GM23248 (cell line): ENCODE measurements at places on chromosomes 5 and 9.

- DNase-seq = no peak
These were observed 9.2 kb downstream of the PTPN3 start for GRCh38 chr9:109488791-109489492.

GRCh38 chr9:127177665-127178265, 55.3 kb upstream of the ANGPTL2 start:
- no peak for DNase-seq

DNA sequence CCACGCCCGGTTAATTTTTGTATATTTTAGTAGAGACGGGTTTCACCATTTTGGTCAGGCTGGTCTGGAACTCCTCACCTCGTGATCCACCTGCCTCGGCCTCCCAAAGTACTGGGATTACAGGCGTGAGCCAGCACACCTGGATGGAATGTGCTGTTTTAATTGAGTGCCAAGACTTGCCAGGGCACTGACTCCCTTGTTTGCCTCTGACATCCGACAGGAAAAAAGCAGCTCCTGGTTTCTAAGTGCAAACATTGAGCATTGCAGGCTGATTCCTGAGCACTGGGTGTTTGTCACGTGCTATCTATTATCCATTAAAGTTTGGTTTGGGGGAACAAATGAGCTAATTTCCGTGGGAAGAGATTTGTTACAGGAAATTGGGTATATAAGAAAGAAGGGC, 70.6 kb upstream of the CKMT2 start:
- DNase-seq = no peak

- peak; percentile 36 for DNase-seq
These were observed 20.9 kb upstream of the ADAM19 start for GRCh38 chr5:157596487-157596886.

GRCh38 chr9:91162784-91163443, 198.8 kb downstream of the AUH start:
- no peak for DNase-seq

DNA sequence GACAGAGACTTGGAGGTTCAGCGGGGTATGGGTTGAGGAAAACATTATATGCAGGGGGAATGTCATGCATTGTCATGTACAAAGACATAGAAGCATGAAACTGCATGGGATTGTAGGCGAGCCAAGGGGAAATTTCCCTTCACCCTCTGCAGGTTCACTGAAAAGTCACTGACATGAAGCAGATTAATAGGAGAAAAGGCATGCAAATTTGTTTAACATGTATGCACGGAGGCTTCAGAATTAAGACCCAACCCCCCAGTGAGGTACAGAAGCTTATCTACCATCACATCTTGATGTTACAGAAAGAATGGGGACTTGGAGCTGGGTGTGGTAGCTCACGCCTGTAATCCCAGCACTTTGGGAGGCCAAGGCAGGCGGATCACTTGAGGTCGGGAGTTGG, 18.5 kb downstream of the NIM1K start:
- DNase-seq = no peak

GRCh38 chr5:21049901-21050300, 1061.9 kb upstream of the CDH18 start:
- DNase-seq = no peak

DNA sequence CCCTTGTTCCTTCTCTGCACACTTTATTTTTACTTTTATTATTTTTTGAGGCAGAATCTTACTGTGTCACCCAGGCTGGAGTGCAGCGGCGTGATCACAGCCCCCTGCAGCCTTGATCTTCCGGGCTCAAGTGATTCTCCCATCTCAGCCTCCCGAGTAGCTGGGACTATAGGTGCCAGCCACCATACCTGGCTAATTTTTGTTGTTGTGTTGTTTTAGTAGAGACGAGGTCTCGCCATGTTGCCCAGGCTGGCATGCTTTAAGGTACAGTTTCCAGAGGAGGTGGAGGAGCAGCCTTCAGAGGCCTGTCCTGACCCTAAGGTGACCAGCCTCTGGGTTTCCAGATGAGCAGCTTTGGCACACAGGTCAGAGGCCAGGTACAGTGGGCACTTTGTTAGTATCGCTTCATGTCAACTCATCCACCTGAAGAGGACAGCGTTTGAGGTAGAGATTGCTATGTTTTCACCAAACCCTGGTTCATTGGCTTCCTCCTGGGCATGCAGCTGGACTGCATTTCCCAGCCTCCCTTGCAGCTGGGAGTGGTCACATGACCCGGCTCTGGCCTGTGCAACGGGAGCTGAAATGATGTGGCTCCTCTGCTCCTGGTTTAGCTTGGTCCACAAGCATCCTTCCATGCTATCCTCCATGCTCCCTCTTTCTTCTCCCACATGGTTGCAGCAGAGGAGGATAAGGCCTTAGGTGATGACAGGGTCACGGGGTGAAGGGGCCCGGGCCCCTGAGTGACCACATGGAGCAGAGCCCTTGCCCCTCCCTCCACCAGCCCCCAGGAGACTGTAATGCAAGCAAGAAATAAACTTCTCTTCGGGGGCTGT, 139.3 kb upstream of the IER5L start:
- DNase-seq = peak; percentile 64

DNA sequence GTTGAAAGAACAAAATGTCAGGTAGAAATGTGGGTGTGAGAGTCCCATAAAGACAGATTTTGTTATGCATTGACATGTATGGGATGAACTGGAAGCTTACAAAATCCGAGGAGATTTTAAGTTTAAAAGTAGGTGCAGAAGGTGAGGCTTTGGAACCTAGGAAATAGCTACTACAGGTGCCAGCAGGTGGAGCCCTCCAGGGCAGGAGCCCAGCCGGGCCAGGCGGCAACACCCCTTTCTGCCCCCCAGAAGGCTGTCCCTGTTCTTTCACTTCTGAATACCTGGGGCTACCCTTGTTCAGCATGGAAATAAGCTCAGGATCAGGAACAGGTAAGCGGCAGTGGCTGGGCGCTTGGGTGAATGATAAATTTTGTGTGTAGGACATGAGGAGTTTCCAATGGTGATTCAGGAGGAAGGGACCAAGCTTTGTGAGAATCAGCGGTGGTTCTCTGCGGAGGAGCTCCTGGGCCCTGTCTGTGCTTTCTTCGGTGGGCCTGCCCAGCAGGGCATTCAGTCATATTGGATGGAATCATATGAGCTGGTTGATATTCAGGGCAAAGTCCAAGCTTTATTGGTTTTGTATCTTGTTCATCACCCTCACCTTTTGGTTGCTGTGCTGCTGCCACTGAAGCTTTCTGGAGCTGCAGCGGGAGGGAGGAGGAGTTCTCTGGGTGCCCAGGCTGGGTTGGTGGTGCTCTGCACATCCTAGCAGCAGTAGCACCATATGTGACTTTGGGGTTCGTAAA, 12.3 kb downstream of the PCBD2 start:
- DNase-seq = no peak

GRCh38 chr5:12095808-12096281, 191.6 kb upstream of the CTNND2 start:
- DNase-seq = no peak

- no peak for DNase-seq
These were observed 49.5 kb downstream of the DPYSL3 start for GRCh38 chr5:147460380-147460779.

GRCh38 chr5:171776213-171776612, 9.4 kb upstream of the SMIM23 start:
- no peak for DNase-seq

DNA sequence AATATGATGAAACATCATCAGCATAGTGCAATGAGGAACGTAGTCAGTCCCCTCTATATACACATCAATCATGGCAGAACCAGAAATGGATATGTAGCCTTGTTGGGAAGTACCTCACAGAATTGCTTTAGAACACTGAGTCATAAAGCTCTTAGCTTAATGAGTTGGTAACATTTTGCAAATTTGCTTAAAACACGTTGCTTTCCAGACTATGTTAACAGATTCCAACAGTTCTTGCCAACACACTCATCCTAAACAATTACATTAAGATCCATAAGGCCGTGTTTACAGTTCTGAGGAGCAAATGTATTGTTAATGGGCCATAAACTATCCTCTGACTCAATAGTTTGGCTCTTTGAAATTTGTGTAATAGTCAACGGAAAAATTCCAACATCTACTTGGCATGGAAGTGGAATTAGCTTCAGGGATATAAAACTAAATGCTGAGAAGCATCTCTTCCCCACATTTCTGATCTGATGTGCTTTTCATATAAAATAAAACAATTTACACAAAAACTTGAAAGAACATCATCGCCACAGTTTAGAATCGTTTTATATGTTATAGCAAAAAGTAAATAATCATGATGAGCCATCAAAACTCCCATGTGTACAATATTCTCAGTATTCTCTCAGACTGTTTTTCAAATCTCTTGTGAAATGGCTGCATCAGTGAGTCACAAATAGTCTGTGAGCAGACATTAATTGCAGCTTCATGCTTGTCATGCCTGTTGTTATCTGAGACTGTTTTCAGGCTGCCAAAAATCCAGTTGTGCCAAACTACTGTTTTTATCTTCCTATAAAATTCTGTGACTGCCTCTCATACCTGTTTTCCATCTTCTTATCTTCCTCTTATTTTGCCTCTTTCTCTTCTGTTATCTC, 291.9 kb downstream of the COX7C start:
- DNase-seq = peak; percentile 91

- peak; percentile 87 for DNase-seq
These were observed 21.7 kb downstream of the HBEGF start for GRCh38 chr5:140324617-140325241.

DNA sequence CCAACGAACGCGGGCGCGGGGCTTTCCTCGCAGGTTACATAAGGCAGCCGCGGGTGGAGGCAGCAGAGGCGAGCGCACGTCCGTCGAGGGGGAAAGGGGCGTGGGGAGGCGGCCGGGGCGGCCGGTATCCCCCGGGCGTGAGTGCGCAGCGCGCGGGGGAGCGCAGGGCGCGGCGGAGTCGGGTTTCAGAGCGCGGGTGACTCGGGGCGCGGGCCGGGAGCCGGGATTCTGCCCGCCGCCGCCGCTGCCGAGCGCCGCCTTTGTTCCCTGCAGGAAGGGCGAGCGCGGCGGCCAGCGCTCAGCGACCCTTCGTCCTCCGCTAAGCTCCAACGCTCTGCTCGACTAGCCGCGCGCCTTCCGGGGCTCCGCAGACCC, at the start of gene COL15A1:
COL15A1 (plus strand) TSS at position 226 of the 375 bp plus-strand sequence. CDS start 155 bp downstream, outside the sequence.
- DNase-seq = peak; percentile 61

DNA sequence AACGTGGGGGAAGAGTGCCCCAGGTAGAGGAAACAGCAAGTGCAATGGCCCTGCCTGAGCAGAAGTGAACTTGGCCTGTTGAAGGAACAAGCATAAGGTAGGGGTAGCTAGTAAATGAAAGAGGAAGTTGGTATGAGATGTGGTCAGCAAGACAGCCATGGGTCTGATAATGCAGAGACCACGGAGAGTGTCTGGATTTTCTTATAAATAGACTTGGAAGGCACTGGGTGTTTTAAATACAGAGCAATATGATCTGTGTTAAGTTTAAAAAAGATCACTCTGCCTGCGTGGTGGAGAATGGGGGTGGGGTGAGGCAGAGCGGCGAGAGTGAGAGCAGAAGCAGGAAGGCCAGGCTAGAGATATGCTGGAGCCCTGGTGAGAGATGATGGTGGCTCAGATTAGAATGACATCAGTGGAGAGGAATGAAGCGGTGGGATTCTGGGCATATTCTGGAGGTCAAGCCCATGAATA, 4.2 kb downstream of the ADAM19 start:
- peak; percentile 56 for DNase-seq

DNA sequence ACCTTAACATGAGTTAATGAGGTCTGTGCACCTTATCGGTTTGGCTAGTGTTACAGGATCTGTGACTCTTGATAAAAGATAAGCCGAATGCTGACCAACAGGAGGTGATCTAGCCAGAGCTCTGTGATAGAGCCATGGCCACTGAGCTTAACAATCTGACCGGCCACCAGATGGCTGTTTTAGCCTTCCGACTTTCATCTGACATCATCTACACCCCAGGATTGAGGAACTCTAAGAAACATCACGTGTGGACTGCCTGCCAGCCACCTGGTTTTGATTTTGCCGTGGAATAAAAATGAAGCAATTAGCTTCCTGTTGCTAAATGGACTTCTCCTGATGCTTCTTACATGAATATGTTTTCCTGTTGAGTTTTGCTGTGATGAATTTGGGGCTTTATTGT, 281.3 kb downstream of the CEMIP2 start:
- DNase-seq = peak; percentile 51

DNA sequence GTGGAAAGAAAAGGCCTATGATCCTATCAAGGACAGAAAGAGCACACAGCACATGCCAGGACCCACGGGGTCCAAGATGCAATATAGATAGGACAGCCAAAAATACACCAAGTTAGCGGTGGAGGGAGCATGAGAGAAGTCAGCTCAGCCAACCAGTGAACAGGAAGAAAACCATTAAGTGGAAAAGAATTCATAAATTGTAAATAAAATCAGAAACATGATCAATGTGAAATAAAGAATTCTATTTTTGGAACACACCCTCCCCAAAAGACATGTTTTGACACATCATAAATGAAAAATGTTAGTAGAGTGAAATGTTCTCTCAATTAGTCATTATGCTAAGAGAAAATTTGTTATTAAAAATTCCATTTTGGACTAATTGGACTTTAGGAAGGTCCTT, 35.6 kb downstream of the ATPSCKMT start:
- no peak for DNase-seq

- no peak for DNase-seq
These were observed 46.4 kb downstream of the GOLPH3 start for GRCh38 chr5:32127711-32128110.

DNA sequence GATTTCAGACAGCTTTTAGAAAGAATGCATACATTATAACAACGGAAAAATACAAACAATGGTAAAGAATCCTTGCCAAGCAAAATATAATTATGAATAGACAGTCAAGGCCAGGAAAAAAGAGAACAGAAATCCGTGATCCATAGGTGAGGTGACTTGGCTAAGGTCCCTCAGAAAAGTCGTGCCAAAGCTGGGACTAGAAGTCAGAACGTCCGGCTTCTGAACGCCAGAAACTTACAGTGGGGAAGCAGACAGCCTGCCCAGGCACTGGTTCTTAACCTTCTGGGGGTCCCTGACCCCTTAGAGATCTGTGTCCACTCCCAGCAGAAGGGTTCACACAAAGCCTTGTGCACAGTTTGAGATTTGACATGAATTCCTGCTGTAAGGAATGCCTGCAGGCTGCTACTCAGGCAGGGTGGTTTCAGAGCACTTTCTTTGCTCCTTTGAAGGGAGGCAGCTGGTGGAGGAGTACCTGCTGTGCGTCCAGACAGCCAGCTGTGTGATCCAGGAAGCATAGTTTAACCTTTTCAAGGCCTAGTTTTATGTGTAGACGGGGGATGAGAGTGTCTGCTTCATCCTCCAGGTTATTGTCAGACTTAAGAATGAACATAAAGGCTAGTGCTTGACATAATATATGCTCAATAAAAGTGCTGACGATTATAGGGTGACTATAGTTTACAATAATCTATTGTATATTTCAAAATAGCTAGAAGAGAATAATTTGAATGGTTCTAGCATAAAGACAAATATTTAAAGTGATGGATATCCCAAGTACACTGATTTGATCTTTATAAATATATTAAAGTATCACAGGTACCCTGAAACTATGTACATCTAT, 852 bp downstream of the ARHGEF37 start:
- DNase-seq = peak; percentile 12

DNA sequence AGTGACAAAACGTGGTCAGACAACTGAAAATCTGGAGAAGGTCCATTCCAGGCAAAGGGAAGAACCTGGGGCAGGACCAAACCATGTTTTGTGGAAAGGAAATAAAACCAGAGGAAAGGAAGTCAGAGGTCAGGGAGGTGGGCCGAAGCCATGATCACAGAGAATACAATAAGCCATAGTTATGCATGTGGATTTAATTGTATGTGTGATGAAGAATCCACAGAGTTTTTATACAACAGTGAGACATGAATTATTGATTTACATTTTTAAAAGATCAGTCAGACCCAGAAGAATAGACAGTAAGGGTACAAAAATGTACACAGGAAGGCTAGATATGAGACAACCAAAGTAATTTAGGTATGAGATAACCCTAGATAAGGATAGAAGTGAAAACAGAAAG, 20.8 kb downstream of the TTC33 start:
- peak; percentile 24 for DNase-seq
